ENCODE measurements at places on chromosomes 11 and 22.

DNA sequence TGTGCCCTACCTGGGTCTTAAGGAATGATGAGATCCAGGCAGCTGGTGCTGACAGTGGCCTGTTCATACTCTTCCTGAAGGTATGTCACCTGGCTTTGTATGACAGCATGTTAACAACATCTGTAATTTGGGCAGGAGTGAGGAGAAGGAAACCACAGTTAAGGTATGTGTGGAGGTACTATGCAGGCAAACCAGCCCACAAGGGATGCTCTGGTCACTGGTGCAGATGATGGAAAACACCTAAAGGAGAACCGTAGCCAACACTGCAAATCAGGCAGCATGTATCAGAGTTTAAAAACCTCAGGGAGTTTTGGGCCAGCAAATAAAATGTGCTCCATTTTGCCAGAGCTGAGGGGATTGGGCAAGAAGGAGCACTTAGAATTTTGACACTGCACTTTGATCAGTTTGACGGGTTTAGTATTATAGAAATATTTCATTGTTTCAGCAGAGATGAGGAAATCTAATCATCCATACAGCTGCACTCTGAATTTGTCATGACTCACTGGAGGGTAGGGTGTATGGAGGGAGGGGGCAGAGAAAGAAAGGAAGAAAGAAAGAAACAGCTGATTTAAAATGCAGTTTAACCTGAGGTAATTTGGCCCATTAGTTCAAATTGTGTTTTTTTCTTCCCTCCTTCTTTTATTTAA, 260.9 kb downstream of the KIRREL3 start:
- no peak for DNase-seq

DNA sequence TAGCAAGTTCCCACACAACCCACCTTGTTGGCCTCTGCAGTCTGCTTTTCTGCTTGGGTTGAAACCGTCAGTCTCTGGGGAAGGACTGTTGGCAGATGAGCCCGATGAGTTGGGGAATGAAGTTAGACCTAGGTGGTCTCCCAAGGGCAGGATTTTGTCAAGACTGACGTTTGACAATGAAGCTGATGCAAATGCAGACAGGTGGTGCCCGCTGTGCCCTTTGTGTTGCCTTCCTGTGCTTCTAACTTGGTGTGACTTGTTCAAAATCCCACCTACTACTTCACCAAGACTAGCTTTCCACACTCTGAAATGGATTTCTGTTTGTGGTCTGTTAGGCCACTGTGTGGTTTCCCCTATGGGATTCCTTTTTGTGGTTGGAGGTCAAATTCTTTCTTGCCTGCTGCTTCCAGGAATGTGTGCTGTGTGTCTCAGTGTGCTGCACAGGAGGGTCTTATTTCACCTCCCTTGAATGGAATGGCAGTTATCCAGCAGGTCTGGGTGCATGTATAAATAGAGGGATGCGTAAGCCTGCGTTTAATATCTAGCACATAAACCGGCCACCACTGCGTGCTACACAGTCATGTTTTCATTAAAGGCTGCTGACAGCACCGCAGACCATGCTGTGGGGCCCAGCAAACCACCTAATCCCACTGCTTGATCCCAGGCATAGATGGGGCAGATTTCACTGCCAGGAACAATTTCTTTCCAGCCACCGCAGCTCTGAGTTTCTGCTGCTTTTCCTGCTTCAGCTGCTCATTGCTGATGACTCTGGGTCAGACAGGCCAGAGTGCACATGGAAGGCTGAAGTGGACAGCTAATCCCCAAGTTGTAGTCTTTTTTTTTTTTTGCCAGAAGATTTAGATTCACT, 44.8 kb downstream of the ADAMTS8 start:
- no peak for DNase-seq

- no peak for DNase-seq
Observed at GRCh38 chr22:48263431-48263765, 1500.9 kb downstream of the TBC1D22A start.

- no peak for DNase-seq
Observed at GRCh38 chr22:37601540-37602442, 6.8 kb upstream of the GGA1 start.

DNA sequence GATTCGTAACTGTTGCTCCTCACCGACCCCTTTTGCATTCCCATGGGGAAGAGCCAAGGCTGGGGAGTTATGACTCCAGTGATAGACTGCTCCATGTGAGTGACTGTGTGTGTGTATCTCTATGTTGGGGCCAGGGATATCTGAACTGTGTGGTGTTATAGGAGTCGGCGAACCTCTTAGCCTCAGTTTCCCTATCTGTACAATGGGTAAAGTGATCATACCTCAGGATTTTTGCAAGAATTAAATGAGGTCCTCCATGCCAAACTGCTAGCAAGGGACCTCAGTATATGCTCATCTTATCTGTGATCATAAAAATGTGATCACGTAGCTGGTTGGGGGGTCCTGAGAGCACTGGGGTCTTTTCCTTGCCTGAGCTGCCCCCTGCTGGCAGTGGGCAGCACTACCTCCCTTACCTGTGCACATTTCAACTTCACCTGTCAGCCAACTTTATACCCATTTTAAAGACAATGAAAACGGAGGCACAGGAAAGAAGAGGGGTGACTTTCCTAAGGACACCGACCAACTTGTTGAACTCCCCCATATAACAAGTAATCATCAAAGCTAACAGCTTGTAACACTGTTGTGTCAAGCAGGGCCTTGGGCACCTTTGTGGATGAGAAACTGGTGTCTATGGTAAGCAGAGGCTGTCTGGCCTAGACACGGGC, 1.4 kb upstream of the DPP3 start:
- DNase-seq = peak; percentile 34

DNA sequence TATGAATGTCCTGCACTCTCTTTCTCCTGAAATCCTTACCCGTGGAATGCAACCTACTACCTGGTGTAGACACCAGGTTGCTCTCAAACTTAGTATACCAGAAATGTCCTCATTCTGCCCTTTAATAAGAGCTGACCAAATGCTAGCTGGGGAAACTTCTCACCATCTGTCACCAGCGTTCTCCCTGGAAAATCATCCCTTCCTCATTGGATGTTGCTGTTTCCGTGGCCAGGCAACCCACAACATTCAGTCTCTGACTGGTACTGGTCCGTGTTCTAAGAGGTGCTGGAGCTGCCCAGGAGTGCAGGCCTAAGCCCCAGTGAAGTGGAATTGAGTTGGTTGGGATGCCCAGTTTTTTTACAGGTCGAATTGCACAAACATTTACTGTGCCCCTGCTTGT, 40.7 kb upstream of the RAB1B start:
- no peak for DNase-seq

Data from CD8-positive, alpha-beta memory T cell (primary cell).